D721Med (cell line): ENCODE measurements at places on chromosomes 7 and 10.
A peak's percentile ranks its signal among the peaks of the same experiment; 100 is the strongest.

GRCh38 chr10:7136016-7136415 is 274.8 kb downstream of the SFMBT2 start:
- no peak for DNase-seq

DNA sequence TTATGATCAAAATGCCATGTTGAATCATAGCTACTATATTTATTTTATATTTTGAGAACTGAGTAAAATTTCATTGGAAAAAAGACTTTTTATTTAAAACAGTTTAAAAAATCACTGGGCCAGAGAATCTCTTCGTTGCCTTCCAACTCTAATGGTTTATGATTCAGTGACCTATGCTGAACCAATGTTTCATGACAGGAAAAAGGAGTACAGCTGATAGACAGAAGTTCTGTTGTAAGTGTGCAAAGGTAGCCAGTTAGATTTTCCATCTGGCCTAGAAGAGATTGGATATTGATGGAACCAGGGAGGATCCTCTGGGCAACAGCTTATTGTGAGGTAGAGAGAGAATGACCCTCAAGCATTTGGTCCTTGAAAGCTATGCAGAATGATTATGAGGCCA is 745.8 kb downstream of the SUGCT start:
- DNase-seq = no peak

DNA sequence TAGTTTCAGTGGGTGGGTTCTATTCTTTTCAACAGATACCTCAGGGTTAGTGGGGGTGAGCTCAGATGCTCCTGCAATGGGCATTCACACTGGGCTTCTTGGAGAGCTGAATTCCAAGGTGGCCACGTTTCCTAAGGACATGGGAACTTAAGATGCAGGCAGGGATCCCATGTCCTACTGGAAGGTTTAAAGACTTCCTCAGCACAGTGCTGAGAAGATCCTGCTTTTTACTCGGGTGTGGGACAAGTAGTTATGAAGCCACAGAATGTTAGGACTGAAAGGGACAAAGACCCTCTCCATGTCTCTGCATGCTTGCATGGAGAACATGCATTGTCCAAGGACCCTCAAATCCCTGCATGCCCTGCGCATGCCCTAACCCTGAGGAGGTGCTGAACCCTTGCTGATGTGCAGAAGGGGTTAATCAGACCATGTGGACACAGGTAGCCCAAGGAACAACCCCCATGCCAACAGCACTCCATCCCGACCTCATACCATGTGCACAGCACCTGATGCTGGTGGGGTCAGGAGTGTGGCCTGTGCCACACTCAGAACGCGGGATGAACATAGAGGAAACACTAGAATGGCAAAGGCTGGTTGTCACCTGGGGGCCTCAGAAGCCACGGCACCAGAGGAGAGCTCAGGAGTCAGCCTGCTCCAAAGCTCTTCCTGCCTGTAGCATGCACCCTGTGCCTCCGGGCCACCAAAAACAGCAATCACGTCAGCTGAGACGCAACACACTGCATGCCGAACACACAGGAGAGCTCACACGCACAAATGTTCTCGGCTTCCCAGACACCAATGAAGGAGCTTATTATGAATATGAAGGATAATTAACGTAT is 15.2 kb downstream of the IL2RA start:
- no peak for DNase-seq

GRCh38 chr7:98879198-98879978 is 1.1 kb downstream of the TRRAP start:
- DNase-seq = no peak

GRCh38 chr7:92557249-92557648 is 28.7 kb downstream of the RBM48 start:
- no peak for DNase-seq

GRCh38 chr7:142934056-142934455 is 510 bp upstream of the TRPV5 start:
- DNase-seq = no peak

DNA sequence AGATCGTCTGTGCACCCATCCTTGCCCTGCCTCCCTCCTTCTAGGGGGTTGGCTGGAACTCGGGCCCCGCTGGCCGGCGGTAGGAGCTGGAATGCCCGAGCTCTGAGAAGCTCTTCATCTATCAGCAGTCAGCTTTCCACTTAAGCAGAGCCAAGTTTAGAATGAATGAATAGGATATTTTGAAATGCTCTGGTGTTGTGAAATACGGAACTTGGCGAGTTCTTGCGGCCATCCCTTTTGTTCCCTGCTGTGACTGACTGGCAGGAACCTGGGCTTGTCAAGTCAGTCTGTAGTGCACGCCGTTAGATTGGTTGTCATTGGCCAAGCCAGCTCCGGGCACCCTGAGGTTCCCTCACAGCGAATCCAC is 33.3 kb downstream of the FOXK1 start:
- DNase-seq = no peak

GRCh38 chr7:138903859-138904435 is 77.2 kb downstream of the KIAA1549 start:
- DNase-seq = no peak

GRCh38 chr10:49008091-49008490 is 68.5 kb upstream of the LRRC18 start:
- DNase-seq = no peak

- no peak for DNase-seq
These were observed 1.6 kb upstream of the EPC1 start for GRCh38 chr10:32348297-32349198.

- no peak for DNase-seq
These were observed 10.3 kb upstream of the ZC3HAV1L start for GRCh38 chr7:139046143-139046542.

DNA sequence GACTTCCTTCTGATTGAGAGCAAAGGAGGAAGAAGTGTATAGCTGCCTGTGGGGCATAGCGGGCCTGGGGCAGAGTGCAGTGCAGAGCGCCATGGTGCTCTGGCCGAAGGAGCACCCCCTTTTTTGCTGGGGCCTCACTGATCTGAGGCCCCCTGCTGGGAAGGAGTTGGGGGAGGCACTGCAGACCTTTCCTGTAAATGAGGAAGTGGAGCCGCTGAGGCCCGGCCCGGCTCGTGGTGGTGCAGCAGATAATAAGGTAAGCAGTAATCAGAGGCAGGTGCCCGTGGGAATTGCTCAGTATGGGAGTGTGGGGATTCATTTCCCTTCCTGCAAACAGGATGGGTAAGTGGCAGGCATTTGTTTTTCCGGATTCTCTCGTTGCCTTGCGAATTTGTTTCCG is 373.7 kb upstream of the MKI67 start:
- DNase-seq = no peak

DNA sequence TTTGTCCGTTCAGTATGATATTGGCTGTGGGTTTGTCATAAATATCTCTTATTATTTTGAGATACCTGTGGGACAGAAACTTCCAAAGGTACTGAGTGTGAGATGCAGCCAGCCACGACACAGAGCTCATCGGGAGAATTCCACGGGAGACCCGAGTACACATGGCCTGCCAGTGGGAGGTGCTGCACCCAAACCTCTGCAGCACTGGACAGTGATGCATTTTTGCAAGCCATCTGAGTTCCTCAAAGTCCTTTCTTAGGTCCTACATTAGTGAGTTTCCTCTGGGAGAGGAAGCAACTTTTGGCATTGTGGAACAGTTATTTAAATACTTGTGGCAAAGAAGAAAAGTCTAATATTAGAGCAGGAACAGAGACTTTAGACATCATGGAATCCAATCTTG is 77.5 kb downstream of the ARID5B start:
- DNase-seq = no peak

DNA sequence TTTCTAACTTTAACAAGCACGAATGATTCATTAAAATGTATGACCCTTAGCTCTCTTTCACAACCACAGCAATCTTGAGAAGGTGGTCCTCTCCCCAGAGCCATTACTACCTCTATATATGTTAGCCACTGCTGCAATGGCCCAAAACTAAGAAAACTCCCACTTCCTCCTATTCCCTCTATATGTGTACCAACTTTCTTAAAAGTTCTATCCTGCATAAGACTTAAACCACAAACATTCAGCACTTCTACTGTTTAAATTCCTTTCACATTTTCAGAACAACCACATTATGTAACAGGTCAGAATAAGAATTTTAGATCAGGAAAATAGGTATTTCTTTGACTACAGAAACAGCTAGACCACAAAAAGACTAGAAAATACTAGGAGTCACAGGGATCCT is 36.2 kb downstream of the WASL start:
- DNase-seq = no peak

- DNase-seq = no peak
These were observed 467.9 kb upstream of the AUTS2 start for GRCh38 chr7:69130396-69130795.

- no peak for DNase-seq
These were observed 31.0 kb upstream of the GPR26 start for GRCh38 chr10:123635131-123635530.

GRCh38 chr10:125190414-125190813 is 30.1 kb upstream of the CTBP2 start:
- no peak for DNase-seq

- DNase-seq = no peak
These were observed 5.6 kb downstream of the RAPGEF5 start for GRCh38 chr7:22351329-22351692.

GRCh38 chr7:47088329-47089067 is 493.4 kb downstream of the TNS3 start:
- DNase-seq = peak; percentile 29

- no peak for DNase-seq
These were observed 165.5 kb downstream of the ANK3 start for GRCh38 chr10:60224066-60224705.

- no peak for DNase-seq
These were observed 13.7 kb downstream of the PHTF2 start for GRCh38 chr7:77812290-77812685.
